ENCODE measurements at places on chromosomes 4 and X.

- no peak for DNase-seq
Measured at GRCh38 chr4:166924424-166924823, 309.9 kb downstream of the SPOCK3 start.

DNA sequence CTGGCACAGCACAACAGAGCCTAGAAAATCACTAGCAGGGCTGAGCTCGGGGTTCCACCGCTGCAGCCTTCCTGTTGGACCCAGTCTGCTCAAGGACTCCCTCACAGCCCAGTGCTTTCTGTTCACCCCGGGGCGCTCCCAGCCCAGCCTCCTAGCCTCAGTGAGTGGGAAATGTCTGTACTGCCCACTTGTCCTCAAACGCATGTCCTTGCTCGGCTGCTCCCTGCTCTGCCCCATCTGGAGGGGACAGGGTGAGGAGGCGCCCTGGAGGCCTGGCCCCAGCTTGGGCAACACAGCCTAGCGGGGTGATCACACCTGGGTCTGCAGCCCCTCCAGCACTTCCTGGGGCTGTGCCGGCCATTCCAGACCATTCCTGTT lies 11.9 kb upstream of the CCNQ start:
- DNase-seq = no peak

- peak; percentile 30 for DNase-seq
Measured at GRCh38 chr4:84503495-84504437, 4.7 kb upstream of the NKX6-1 start.

DNA sequence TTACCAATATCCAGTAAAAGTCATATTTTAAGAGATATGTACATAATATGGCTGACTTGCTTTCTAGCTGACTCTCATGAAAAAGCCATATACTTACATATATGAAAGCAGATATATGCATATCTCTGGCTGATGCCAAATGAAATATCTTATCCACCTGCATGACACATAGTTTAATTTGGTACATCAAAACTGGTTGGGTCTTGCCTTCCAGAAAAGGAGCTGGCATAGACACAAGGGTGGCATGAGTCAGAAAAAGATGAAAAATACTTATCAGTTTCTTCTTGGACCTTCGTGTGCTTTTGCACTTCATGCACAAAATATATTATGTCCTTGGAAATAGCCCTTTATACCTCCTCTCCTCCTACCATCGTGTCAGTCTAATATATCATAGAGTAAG lies 32.1 kb downstream of the TIGD4 start:
- no peak for DNase-seq

DNA sequence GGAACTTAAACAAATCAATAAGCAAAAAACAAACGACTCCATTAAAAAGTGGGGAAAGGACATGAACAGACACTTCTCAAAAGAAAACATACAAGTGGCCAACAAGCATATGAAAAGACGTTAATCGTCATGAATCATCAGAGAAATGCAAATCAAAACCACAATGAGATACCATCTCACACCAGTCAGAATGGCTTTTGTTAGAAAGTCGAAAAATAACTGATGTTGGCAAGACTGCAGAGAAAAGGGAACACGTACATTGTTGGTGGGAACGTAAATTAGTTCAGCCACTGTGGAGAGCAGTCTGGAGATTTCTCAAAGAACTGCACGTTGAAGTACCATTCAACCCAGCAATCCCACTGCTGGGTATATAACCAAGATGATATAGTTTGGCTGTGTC lies 23.7 kb downstream of the NEUROG2 start:
- no peak for DNase-seq

GRCh38 chr4:155234206-155234605 lies 25.8 kb downstream of the NPY2R start:
- no peak for DNase-seq

DNA sequence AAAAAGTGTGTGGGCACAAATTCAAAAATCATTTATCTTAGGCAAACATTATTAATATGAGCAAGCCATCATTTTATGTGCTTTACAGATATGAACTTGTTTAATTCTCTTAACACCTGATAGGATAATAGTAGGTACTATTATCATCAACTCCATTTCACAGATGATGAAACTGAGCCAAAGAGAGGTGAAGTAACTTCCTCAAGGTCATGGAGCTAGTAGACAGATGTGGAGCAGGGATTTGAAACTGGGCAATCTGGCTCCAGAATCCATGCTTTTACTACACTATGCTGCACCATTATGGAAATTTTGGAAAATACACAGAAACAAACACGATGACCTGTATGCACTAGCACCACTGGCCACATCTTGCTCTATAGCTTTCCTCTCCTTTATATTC lies 1.0 kb upstream of the PIN4 start:
- DNase-seq = no peak

GRCh38 chrX:16148896-16149295 lies 18.4 kb upstream of the MAGEB17 start:
- DNase-seq = no peak

DNA sequence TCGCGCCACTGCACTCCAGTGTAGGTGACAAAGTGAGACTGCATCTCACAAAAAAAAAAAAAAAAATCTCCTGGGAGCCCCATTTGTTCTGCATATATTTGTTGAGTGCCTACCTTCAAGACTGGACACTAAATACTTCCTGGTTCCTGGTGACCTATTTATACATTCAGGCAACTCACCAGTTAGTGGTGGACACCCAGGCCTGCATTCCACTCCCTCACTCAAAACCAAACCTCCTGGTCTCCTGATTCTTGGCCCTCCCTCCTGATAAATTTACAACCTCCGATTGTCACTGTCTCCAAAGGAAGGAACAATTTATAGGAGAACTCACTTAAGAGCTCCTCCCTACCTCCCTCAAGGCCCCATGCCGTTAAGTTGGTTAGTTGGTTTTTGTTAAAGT lies 3.1 kb downstream of the SYAP1 start:
- no peak for DNase-seq

DNA sequence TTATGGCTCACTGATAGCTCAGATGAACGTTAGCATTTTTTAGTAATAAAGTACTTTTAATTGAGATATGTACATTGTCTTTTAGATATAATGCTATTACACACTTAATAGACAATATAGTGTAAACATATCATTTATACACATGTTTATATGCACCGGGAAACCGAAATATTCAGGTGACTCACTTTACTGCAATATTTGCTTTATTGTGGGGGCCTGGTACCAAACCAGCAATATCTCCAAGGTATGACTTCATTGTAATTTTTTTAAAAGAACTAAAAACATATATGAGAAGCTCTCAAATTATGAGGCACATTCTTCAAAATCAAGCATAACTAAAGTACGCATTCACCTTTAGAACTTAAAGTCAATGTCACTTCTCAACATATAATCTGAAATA lies 231.2 kb upstream of the SLC7A11 start:
- no peak for DNase-seq

- DNase-seq = no peak
Measured at GRCh38 chr4:185787926-185788679, 23.9 kb downstream of the SORBS2 start.

GRCh38 chr4:138696058-138696457 lies 319.5 kb upstream of the NOCT start:
- no peak for DNase-seq

- no peak for DNase-seq
Measured at GRCh38 chrX:27444093-27444908, 18.8 kb downstream of the PPP4R3C start.

DNA sequence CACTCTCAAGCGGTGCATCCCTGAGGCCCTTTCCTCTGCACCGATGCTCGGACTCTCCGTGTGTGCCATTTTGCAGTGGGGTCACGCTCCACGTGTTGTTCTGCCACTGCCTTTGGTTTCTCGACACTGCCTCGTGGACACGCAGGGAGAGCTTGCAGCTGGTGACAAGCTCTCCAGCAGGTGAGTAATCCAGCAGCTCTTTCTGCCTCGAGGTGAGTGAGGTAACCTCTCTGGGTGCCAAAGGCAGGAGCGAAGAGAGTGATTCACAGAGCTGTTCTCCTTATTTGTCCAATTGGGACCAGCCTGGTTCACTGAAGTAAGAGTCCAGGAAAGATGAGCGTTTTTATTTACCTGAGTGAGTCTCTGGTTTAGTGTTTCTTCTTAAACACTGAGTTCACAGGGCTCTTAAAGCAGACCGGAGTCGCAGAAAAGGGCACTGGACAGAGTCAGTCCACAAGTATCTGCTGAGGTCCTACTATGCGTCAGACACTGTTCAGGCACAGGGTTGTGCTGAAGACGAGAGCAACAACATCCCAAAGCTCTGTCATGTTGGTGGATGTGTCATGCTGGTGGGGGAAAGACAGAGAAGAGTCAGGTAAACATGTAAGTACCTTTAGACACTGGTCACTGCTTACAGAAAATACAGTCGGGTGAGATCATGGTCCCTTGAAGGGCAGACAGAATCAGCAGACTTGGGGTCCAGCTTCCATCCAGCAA lies 61.8 kb downstream of the FHDC1 start:
- DNase-seq = no peak

DNA sequence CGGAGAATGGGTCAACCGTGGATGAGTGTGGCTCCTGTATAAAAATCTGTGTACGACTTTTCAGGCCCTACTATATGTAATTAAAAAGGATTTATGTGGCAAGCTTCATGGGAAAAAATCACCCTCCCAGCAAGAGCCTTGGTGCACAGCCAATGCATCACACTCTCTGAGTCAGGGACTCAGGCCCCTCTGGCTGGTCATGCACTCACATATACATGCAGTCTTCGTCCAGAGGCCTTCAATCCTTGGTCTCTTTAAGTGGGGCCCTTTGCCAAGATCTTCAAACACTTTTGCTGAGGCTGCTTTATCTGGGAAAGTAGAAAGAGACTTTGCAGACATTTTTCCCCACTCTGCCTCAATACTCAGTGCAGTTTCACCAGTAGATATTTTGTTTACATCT lies 311.4 kb upstream of the FSTL5 start:
- DNase-seq = no peak

GRCh38 chr4:85777908-85778631 lies 303.1 kb downstream of the ARHGAP24 start:
- DNase-seq = no peak

GRCh38 chrX:1185561-1185960 lies 26.9 kb downstream of the CRLF2 start:
- DNase-seq = no peak

DNA sequence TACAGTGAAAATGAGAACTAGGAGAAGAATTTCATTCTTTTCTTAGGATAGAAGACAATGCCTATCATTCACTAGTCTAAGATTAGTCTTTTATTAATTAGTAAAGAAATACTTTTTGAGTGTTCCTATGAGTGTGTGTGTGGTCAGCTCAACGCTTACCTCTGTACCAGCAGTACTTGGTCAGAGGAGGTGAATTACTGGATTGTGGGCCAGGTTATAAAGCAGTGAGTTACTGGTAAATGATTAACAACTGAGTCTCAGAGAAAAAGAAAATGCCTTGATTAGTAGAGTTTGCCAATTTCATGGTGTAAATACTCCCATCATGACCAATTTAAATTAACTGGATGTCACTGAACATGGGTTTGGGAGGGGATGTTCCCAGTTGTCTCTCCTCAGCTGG lies 444.6 kb downstream of the STIM2 start:
- DNase-seq = no peak

GRCh38 chr4:177938226-177938625 lies 496.0 kb upstream of the AGA start:
- no peak for DNase-seq
